Trophoblast cell (in vitro differentiated cells and primary cell): ENCODE measurements at places on chromosomes 16 and 17.
A peak's percentile ranks its signal among the peaks of the same experiment; 100 is the strongest.

DNA sequence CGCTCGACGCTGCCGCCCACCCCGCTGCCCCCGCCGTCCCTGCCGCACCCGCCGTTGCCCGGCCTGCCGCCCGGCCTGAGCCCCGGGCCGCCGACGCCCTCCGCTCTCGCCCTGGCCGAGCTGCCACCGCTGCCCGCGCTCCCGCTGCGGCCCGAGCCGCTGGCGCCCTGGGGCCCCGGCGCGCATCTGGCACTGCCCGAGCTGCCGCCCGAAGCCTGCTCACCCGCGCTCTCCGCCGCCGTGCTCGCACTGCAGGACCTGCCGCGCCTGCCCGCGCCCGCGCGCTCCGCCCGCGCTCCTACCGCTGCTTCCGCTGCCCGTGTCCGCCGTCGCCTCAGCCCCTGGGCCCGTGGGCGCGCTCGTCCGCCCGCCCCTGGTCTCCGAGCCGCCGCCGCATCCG is 8.4 kb upstream of the CLDN9 start:
- peak; percentile 35 for DNase-seq

GRCh38 chr16:2611499-2611862 is 70.8 kb upstream of the KCTD5 start:
- DNase-seq, result no peak

GRCh38 chr17:151886-152859 is 14.8 kb downstream of the SCGB1C2 start:
- DNase-seq, result no peak

DNA sequence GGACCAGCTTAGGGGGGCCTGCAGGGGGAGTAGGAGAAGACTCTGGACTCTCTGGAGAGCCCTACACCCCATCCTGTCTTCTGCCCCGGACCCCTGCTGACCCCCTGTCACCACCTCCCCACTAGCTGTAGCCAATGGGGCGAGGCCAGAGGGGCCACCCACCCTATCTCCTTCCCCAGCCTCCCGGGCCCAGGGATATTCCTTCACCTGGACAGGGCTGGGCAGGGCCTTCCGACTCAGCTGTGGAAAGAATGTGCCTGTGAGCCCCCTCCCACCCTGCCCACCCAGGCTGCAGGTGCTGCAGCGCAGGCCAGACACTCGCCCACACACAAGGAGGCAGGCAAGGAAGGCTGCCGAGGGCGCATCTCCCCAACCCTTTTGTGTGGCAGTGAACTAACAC is 23.0 kb downstream of the TSPOAP1 start:
- no peak for DNase-seq

GRCh38 chr16:85392756-85393673 is 220.1 kb upstream of the GSE1 start:
- no peak for DNase-seq

DNA sequence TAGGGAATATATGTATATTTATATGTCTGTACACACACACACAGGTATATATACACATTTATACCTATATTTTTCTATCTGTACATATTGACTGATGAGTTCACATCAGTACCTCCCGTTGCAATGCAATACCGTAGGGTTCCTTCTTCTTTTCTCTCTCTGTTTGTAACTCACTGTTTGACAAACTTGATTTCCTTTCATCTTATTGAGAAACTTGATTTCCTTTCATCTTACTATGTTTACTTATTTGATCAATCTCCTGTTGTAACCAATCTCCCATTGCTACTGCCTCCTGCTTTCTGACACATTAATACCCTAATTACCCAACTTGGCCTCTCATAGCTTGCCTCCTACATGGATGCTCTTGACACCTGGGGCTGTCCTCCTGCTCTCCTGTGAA is 49.8 kb downstream of the NFAT5 start:
- DNase-seq, result no peak

DNA sequence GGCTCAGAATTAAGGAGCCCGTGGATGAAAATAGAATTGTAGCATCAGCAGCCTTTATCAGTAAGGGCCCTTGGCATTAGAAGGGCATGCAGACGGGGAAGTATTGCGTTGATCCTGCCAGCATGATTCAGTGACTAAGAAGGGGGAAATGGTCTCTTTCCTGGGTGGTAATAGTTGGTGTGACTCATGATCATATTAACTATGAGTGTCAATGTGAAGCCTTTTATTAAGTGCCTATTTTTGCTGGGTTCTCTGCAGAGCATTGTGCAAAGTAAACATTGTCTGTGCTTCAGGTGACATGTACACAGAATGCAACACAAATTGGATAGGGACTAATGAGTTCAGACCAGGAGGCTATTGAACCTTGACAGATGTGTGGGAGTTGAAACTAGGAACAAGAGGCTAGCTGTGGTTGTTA is 24.5 kb downstream of the RCVRN start:
- DNase-seq, result no peak

- DNase-seq, result no peak
Observed at GRCh38 chr17:4301066-4301465, 37.3 kb upstream of the ANKFY1 start.

- DNase-seq, result no peak
Observed at GRCh38 chr16:12602811-12603698, 200.6 kb downstream of the CPPED1 start.

GRCh38 chr16:29899516-29900101 is at the start of gene SEZ6L2:
Gene SEZ6L2 (minus strand): TSS chr16:29899550. CDS start chr16:29899019, 531 bp downstream.
- peak; percentile 5 for DNase-seq

DNA sequence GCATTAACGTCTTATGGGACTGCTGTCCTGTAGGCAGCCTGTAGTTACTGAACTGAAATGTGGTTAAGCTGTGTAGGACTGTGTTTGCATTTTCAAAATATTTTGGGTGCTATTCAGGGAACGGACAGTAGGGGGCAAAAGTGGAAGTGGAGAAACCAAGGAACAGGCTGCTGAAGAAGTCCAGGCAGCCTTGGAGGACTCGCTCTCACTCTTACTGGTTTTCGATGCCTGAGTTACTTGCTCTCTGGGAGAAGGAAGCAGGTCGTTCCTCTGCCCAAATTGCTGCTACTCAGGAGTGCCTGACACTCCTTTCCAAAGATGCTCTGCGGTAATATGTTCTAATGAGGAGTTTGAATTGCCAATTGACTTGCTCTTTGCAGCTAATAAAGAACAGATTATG is 64.5 kb upstream of the RBFOX1 start:
- no peak for DNase-seq

GRCh38 chr17:81292450-81292849 is 2.7 kb downstream of the SLC38A10 start:
- peak; percentile 26 for DNase-seq

- peak; percentile 59 for DNase-seq
Observed at GRCh38 chr17:73643001-73643851, 1.0 kb downstream of the SDK2 start.

DNA sequence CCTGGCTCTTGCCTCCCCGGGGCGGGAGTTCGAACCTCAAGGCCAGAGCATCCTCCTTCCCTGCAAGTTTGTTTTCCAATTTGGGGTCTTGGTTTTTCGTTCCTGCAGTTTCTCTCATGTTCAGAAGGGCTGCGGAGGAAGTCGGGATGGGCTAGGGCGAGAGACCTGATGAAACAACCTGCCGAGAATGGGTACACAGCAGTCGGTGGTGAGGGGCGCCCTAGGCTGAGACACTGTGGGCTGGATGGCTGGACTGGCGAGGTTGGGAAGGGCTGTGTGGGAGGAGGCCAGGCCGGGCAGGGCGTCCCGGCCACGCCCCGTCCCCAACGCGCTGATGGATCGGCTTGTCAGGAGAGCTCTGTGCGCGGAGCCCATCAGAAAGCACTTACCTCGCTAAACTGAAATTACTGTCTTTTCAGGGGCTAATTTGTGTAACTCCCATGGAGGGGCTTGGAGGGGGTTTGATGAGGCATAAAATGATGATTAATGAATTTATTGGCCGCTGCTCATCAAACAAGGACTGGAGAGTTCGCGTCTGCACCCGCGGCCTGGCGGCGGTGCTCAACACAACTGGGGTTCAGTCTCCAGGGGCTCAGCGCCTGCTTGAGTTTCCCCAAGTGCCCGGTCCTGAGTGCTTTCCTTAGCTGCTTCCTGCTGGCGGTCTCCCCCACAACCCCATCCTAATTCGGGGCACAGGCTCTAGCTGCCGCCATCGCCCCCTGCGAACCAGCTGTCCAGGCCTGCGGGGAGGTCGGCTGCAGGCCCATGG is 9.0 kb downstream of the IRX5 start:
- no peak for DNase-seq

DNA sequence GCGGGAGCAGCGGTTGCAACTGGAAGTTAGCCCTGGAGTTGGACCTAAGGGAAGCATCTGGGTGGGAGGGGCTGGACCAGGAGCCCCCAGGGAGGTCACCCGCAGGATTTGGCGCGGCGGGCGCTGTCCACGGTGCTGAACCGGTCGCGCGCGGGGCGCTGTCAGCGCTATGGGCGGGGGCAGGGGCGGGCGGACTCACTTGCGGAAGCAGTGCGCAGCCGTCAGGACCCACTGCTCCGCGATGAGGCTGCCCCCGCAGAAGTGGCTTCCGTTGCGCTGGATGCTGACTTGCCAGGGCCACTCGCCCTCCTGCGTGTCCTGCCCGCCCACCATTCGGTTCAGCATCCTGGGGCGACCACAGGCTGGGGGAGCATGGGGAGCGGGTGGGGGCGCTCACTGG is 4.5 kb downstream of the PRSS27 start:
- peak; percentile 59 for DNase-seq

- no peak for DNase-seq
Observed at GRCh38 chr17:27512511-27513346, 56.5 kb downstream of the KSR1 start.

DNA sequence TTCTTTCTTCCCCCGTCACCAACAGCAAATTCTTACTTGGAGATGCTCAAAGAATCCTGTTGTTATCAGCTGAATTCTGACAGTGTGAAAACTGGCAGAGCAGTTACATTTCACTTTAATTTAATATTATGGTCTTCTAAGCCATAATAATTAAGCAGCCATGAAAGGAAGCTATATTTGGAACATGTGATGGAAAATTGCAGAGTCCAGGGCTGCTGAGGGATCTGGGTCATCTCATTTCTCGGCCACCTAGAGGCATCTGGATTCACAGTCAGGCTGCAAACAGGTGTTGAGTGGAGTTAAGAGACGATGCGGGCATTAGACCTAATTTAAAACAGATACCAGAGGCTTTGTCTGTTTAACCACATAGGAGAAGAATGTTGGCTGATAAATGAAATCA is 38.4 kb downstream of the CHD9NB start:
- peak; percentile 9 for DNase-seq
